ENCODE measurements at places on chromosomes 3 and 15.

- DNase-seq, result no peak
These were observed 15.3 kb upstream of the EBLN2 start for GRCh38 chr3:73046195-73046594.

- no peak for DNase-seq
These were observed 79.8 kb downstream of the AGBL1 start for GRCh38 chr15:86159468-86159867.

DNA sequence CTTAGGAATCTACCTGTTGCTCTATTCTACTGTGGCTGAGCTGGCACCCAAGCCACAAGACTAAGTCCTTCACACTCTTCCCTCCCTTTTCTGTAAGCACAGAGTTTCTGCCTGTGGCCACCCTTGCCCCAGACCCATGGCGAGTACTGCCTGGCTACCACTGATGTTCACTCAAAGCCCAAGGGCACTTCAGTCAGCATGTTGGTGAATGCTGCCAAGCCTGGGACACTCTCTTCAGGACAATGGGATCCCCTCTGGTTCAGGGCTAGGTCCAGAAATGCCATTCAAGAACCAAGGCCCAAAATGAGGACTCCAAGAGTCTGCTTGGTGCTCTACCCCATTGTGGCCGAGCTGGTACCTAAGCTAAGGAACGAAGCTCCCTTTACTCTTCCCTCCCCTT, 184.2 kb downstream of the FGF12 start:
- no peak for DNase-seq

DNA sequence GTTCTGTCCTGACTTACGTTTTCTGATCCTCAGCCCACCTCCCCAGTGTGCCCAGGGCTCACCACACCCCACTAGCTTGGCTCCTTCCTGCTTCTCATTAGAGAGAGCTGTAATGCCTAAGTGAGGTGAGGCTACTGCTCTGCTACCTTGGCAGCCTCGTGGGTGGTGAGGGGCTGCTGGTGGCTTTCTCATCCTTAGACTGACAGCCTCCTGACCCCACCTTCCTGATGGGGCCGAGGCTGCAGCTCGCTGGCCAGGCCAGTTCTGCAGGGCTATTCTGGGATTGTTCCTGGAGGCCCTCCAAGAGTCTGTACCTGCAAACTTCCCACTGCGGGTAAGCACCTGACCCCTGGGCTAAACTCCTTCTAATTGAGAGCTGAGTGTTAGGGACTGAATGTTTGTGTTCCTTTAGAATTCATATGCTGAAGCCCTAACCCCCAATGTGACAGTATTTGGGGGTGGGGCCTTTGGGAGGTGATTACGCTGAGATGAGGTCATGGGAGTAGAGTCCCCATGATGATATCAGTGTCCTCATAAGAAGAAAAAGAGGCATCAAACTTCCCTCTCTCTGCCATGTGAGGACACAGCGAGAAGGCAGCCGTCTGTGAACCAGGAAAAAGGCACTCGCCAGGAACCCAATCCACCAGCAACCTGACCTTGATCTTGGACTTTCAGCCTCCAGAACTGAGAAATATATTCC, 38.1 kb upstream of the IQSEC1 start:
- no peak for DNase-seq

- DNase-seq, result no peak
These were observed 224.8 kb downstream of the RPLP1 start for GRCh38 chr15:69677403-69677802.

DNA sequence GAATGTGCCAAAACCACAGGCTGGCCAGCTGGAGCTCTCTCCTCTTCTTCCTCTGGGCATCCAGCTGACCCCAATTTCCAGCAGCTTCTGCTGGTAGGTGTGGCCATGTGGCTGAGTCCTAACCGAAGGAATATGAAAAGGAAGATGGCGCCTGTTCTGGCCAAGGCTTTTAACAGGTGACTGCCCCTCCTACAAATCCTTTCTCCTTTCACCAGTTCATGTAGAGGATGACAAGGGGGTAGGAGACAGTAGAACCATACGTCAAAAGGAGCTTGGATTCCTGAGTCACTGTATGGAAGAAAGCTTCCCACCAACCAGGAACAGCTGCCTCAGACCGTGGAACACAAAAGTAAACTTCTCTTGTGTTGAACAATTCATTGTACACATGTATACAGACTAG, 316.7 kb upstream of the IGF1R start:
- no peak for DNase-seq

- no peak for DNase-seq
These were observed 100.5 kb downstream of the KCNH8 start for GRCh38 chr3:19248767-19249166.

- no peak for DNase-seq
These were observed 5.8 kb upstream of the USP50 start for GRCh38 chr15:50552238-50552637.

GRCh38 chr3:38276917-38277630, 5.0 kb upstream of the SLC22A14 start:
- DNase-seq, result no peak

DNA sequence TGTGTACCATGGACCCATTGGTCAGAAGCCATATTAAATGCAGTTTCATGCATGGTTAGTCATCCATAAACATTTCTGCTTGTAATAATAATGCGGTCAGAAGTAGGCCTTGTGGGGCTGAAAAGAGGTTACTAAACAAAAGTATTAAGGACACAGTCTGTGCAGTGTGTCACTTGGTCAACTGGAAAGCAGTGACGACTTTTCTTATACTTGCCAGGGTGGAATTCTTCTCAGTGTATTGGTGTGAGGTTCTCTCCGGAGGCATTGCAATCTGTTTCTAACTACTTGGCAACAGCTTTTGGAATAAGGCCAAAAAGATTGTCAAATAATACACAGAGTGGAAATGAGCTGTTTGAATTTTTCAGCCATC, 46.8 kb downstream of the CHL1 start:
- DNase-seq, result no peak

DNA sequence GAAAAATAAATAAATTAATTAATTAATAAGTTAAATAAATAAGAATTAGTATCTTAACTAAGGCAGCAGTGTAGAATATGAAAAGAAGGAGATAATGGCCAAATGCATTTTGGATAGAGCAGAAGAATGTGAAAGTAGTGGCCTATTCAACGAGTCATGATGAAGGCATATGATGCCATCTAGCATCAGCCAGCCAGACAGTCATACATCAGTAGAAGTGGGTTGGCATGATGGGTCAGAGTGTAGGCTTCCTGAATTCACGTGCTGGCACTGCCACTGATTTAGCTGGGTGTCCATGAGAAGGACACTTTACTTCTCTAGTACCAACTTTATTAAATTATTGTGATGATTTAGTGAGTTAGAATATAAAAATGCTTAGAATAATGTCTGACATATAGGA, 256.1 kb upstream of the ARPP21 start:
- no peak for DNase-seq

DNA sequence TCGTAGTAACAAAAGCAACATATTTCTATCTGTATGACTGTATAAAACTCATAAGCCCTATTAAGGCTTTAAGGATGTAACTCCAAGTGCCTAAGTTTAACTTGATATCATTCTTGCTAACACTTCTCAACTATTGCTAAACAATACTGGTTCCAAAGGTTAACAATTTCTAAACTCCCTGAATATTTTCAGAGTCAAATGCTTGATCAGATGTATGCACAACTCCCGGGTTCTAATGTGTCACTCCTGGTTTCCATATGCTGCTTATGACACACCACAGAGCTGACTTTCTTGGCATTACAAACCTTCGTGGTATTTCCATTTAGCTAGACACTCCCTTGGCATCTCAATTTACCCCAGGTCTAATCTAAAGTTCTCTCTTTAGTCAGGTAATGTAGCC, 26.3 kb downstream of the DZIP1L start:
- DNase-seq, result no peak

GRCh38 chr15:64949383-64950186, 37.9 kb downstream of the ANKDD1A start:
- no peak for DNase-seq

DNA sequence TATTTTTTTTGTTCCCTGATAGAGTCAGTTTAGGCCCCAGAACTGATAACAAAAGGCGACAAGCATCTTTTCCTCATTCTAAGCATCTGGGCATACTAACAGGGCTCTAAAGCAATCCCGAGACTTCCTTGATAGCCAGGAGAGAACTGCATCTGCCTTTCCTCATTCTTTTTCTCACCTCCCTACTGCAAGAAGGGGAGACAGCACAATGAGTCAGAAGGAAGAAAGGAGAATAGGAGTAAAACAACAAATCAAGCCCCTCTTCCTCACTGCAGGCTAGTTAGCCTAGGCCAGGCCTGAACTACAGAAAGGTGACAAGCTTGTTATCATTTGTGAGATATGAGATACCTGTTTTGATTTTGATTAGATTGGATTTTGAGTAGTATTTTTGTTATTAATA, 97.9 kb downstream of the NAALADL2 start:
- no peak for DNase-seq

DNA sequence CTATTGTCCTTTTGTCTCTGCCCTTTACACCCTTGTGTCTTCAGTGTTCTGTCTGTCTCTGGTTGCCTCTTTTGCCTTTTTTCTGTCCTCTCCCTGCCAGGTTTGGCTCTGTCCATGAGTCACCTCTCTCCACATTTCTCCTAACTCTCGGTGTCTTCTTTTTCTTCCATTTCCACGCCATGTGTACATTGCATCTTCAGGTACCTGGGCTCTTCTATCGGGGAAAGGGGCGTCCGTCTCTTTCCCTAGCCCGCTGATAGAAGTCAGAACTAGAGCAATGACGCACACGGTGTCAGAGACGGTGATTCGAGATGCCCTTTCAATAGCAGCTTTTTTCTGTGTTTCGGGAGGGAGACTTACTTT, 641 bp downstream of the OPA1 start:
- no peak for DNase-seq

DNA sequence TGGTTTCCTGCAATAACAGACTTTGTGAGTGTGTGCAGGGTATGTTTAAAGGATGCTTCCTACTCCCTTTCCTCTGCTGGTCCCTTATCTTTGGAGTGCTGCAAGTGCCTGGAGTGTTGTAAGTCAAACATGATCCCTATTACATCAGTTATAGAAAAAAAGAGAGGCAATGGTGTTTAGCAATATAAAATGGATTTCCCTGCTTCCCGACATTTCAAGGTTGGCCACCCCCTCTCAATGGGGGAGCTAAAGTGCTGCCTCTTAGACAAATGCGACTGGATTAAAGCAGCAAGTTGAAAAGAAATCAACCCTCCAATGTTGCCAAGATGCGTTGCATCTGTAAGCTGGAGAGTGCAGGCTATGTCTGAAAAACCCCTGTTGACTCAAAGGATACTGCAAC, 203.1 kb upstream of the WNT5A start:
- no peak for DNase-seq

DNA sequence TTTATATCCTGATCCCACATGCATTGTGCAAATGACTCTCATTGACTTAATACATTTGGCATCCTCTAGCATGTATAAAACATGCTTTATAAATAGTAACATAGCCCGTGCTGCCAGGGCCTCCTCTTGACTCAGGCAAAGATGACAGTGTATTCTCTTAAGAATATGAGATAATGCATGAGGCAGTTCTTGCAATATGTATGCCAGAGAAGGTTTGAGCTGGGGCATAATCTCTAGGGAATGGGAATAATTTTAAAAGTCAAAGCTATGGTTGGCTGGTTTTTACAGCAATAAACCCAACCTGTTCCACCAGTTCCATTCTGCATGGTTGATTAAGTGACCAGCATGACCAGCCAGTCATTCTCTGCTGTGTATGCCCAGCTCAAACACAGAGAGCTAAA, 179.0 kb upstream of the PFN2 start:
- DNase-seq, result no peak

DNA sequence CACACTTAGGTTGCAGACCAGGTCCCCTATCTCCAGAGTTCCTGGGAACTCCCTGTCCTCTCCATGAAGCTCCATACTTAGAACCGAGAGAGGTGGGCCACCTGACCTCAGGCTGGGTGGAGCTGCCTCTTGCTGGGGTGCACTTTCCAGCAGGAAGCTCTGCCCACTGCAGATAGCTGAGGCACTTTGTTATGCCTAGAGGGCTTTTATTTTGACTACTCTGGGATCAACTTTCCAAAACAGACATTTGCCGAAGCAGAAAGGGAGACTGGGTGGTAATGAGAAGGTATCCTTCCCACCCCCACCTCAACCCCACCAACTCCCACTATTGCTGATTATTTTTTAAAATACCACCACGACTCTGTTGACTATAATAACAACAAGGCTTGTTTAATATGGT, 54.7 kb downstream of the CLDN11 start:
- no peak for DNase-seq

- peak; percentile 5 for DNase-seq
These were observed 41.0 kb upstream of the TRAK1 start for GRCh38 chr3:42050126-42050525.

- no peak for DNase-seq
These were observed 138.2 kb downstream of the ATP10A start for GRCh38 chr15:25724899-25725298.

- DNase-seq, result no peak
These were observed 8.4 kb upstream of the FBXL22 start for GRCh38 chr15:63588826-63589225.

GRCh38 chr3:136343873-136344555, 93.9 kb downstream of the PCCB start:
- DNase-seq, result peak; percentile 70

DNA sequence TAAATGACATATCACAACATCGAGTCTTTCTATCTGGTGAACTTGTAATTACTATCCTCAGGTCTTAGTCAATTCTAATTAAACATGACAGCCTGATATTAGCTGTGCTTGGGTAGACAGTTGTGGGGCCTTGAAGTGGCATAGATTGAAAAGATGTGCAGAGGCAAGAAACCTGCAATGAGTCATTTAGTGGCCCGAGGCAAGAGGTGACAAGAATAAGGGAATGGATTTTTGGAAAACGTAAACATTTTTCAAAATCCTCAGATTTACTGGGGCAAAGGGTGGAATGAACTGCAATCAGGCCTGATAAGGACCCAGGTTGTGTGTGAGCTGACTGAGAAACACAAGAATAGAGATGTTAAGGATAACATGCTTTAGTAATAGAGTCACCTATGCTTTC, 29.5 kb upstream of the ULK4 start:
- no peak for DNase-seq

GRCh38 chr3:168398371-168399025, 302.8 kb upstream of the GOLIM4 start:
- DNase-seq, result no peak
